Activated T-helper 1 cell treated with anti-CD3 and anti-CD28 coated beads, Interleukin-12 subunit alpha, Interleukin-12 subunit beta, Interleukin-2, Interleukin-4 antibody, amounts not matched to agents 30 ng/mL and 10 ng/mL and 1 ng/mL, durations not matched to agents 14 hours and 24 hours and 36 hours (primary cell): ENCODE measurements at places on chromosomes 13 and 19. TPM values are rescaled to one million over a fixed set of nuclear protein-coding genes. Genes with fewer than 3 reads are reported as not detected.

DNA sequence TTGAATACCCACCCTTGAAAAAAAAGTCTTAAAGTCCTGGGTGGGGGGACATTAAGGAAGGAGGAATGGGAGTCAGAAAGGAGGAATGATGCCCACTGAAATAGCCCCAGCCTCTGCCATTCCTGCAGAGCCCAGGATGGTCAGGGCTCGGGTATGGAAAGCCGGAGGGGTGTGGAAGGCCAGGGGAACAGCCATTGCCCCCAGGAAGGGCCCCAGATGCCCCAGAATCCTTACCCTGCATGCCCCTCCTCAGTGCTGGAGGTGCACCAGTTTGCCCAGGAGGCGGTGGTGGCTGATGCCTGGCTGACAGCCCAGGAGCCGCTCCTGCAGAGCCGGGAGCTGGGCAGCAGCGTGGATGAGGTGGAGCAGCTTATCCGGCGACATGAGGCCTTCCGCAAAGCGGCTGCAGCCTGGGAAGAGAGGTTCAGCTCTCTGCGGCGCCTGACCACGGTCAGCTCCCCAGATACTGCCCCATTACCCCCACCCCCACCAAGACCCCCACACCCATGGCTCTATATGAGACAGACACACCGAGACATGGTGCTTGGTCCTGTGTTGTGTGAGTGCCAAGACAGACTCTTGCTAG, 10.7 kb upstream of the SHKBP1 start:
- DNase-seq: no peak

Gene ERCC5
- 40.3 and 42.4 TPM in 2 replicates for total RNA-seq

- no peak for DNase-seq
Measured at GRCh38 chr13:72507416-72508199, 219.8 kb downstream of the MZT1 start.

- no peak for DNase-seq
Measured at GRCh38 chr13:93767917-93768409, 541.4 kb downstream of the GPC6 start.

- no peak for DNase-seq
Measured at GRCh38 chr13:24253520-24254145, 55.7 kb upstream of the C1QTNF9 start.

DNA sequence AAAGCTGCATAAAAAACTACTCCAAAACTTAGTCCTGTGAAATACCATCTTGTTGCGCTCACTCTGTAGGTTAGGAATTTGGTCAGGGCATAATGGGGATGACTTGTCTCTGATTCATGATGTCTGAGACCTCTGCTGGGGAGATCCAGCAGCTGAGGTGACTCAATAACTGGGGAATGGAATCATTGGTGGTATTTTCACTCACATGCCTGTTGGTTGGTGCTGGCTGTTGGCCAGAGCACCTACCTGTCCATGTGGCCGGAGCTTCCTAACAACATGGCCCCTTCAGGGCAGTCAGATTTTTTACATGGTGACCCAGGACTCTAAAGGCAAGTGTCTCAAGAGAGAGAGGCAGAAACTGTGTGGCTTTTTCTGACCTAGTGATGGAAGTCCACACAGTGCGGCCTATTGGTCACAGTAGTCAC, 7.4 kb upstream of the ESD start:
- no peak for DNase-seq

- DNase-seq: no peak
Measured at GRCh38 chr13:96667294-96668018, 326.8 kb downstream of the OXGR1 start.

- DNase-seq: no peak
Measured at GRCh38 chr13:95571941-95572340, 19.4 kb downstream of the CLDN10 start.

- no peak for DNase-seq
Measured at GRCh38 chr19:45063851-45064801, 12.2 kb downstream of the ZNF296 start.

Gene EID2
- 17.0 and 17.6 TPM in 2 replicates for total RNA-seq

DNA sequence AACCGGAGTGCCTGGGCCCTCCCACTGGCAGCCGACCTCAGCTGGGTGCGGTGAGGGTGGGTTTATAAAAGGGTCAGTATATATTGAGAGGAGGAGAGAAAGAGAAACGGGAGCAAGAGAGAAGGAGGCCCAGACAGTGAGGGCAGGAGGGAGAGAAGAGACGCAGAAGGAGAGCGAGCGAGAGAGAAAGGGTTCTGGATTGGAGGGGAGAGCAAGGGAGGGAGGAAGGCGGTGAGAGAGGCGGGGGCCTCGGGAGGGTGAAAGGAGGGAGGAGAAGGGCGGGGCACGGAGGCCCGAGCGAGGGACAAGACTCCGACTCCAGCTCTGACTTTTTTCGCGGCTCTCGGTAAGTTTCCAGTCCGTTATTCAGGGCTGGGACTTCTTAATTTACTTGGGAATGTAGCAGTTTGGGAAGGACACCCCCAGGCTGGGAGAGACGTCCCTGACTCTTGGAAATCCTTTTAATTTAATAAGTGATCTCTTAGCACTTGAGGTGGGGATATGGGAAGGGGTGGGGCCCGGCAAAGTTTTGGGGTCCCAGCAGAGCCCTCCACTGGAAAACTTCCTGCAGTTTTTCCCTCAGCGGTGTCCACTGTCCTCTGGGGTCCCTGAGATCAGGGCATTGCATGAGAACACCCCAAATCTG, at the start of gene EMP3:
Gene EMP3 (plus strand): TSS at position 288 of the 646 bp plus-strand sequence. CDS start 1,293 bp downstream, outside the sequence.
- peak; percentile 81 for DNase-seq

DNA sequence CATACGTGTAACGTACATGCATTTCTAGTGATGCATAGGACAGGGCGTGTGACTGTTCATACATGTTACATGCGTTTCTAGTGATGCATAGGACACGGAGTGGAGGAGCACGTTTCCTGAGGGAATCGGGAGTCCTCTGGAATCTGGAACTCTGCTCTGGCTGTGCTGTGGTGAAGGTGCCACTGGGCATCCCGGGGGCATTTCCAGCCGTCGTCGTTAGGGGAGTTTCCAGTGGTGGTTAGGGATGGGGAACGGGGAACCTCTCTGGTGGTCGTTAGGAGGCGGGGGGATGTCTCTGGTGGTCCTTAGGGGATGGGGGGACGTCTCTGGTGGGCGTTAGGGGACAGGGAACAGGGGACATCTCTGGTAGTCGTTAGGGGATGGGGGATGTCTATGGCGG, 209.6 kb upstream of the SOX1 start:
- DNase-seq: no peak

DNA sequence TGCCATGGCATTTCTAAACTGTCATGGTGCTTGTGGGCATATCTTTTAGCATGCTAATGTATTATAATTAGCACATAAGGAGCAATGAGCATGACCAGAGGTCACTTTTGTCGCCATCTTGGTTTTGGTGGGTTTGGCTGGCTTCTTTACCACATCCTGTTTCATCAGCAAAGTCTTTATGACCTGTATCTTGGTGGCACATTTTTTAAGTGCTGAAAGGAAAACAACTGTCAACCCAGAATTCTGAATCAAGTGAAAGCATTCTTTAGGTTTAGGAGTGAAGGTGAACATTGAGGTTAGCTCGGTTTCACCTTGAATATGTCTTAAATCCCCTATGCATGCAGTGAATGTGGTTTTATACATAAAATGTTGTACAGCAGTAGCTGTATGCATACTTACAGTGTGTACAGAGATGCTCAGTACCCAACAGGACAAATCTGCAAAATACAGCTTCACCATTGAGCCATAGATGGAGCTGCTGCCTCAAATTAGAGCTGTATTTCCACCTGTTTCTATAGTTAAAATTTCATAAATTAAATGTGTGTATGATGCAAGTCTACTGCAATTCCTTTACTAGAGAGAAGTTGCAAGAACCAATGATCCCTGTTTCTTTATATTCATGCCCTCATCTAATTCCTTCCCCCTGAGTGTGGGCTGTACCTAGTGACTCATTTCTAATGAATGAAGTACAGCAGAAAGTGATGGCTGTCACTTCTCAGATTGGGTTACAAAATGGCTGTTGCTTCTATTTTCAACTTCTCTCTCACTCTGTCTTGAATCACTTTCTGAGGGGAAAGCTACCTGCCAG, 25.2 kb upstream of the IGSF23 start:
- DNase-seq: no peak

DNA sequence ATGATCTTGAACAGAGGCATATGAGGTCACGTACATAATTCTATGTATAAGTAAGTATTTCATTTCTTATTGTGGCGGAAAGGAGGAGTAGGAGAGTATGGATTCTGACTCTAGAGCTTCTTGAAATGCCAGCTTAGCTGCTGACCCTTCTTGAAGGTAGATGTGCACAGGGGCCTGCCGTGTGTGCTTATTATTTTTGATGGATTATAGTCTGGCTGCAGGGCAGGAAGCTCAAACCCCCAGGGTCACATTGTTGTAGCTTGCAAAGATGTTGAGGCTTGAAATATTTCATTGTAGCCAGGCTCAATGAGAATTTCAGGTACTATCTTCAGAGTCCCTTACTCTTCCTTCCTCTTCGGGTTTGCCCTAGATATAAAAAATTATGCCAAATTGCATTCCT, 418.8 kb downstream of the OLFM4 start:
- no peak for DNase-seq

Gene CARD8
- 117 and 130 TPM in 2 replicates for total RNA-seq

DNA sequence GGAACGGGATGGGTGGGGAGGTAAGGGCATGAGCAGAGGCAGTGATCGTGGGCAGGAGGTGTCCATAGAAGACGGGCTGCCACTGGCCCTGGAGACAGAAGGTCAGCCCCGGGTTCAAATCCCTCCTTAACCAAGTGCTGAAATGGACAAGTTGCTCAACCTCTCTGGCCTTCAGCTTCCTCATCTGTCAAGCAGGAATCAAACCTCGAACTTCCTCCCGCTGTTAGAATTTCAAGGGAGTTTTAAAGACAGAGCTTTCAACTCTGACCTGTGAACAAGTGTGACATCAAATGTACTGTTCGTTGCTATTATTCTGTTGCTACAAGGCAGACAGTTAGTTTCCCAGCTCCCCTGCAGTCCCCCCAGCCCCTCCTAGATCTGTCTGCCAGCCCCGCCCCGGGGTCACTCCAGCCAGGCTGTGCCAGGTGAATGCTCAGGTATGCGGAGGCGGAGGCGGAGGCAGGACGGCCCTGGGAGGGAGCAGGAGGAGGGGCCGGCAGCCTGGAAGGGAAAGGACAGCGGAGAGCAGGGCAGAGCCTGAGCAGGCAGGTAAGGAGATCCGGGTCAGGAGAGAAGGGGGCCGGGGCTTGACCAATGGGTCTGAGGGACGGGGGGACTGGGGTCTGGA, at the start of gene EPS8L1:
Gene EPS8L1 (plus strand): TSS at position 499 of the 628 bp plus-strand sequence. CDS start 576 bp downstream, outside the sequence.
- DNase-seq: no peak

GRCh38 chr13:39038569-39039030, 344 bp downstream of the NHLRC3 start:
- DNase-seq: peak; percentile 68

Gene NEK5
- not detected in 2 replicates for total RNA-seq

DNA sequence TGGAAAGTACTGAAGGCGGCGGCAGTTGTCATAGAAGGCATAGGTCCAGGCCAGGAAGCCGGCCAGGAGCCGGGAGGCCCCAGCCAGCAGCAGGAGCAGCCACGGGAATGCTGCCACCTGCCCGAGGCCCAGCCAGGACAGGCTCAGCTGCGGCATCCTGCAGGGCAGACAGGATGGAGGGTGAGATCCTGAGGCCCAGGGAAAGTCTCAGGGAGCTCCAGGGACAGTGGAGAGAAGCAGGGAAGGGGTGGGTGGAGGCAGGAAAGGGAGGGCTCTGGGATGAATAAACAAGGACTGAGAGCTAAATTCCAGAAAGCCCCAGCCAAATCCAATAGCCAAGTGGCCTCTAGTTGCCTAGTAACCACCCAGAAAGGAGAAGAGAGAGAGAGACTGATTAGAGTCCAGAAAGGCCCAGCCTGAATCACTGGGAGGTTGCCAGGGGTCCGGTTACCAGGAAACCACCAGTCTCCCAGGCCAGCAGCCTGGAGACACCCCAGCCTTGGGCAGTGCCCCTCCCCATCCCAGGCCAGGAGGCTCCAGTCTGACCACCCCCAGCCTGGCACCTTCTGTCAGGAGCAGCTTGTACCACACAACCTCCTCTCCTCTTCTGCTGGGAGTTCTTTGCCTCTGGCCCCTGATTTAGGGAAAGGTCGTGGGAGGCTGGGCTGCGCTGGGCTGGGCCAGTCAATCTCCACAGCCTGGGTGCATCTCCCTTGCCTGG, 7.5 kb upstream of the OR10H5 start:
- DNase-seq: no peak

DNA sequence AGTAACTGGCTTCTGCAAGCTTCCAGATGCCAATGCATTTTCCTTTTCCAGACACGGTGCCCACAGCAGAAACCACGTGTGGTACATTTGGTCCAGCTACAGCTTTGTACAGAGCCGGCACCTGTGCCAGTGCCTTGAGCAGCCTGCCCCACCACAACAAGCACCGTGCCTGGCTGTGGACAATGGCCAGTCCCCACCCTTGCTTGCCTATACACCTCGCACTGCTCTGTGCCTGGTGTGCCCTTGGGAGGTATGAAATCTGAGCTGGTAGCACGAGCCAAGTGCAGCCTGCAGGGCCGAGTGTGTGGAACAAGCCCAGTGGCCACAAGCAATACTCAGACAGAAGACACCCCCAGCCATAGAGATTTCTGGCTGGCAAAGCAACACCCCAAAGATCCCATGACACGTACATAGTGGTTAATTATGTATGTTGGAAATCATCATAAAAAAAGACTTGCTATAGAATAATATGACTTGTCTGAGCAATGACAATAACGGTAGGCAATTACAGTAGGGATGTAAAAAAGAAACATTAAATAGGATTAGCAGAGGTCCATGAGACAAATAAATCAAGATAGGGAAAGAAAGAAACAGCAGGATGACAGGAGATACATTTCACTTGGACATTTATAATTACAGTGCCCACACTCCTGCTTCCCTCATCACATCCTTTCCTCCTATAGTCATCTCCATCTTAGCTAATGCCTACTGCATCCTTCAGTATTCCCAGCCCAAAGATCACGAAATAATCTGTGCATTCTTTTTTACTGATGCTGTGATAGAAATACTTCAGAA, 1399.5 kb downstream of the PCDH9 start:
- DNase-seq: no peak

DNA sequence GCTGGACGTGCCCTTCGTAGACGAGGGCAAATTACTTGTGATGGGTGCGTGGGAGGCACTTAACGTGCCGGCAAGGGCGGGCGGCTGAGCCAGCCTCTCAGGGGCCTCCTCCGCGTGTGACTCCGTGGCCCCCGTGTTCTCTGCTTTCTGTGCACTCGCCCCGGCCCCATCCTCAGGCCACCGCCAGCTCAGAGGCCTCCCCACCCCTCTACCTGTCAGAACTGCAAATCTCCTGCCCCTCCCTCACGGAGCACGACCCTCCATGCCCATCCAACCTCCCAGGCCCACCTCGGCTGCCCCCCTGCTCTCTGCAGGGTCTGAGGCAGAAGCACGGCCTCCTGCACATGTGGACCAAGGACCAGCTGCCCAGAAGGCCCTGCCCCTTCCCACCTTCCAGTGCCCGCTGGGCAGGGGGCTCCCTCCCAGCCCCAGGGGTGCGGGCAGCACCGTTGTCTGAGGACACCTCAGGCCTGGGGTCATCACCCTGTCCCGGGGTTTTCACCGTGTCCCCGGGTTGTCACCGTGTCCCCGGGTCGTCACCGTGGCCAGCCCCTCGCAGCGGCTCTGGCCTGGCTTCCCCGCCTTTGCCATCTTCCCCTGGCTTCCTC, 44.5 kb downstream of the TMEM255B start:
- no peak for DNase-seq
